ENCODE measurements at places on chromosomes 6 and 20.

GRCh38 chr6:170053966-170054661, 236.8 kb downstream of the DLL1 start:
- no peak for DNase-seq

DNA sequence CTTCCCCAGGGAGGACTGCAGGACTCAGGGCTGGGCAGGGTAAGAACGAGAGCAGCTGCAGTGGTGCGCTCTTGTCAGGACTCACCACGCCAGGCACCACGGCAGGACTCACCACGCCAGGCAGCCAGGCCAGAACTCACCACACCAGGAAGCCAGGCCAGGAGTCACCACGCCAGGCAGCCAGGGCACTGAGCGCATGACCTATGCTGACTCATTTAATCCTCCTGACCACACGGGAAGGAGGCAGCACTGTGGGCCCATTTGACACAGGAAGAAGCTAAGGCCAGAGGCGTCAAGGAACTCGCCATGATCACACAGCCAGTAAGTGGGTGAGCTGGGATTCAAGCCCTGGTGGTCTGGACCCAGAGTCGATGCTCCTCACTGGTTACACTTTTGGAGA, 189.3 kb downstream of the PREX1 start:
- no peak for DNase-seq

DNA sequence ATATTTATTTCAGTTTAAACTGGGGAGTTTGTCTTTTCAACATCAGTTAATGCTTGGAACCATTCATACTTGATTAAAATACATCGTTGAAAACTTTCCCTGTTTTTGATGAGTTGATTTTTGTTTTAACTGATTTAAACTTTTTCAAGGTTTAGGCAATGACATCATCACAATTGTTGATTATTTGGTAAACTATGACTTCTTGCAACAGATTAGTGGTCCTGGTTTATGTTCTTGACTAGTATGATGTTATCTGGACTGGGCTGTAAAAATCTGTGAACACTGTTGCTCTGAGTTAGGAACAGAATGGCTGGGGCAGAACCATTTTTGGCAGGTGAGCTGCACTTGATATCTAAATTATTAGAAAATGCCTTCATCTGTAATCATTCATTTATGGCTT, at the start of gene ZC2HC1B:
Gene ZC2HC1B (plus strand): TSS at position 241 of the 400 bp plus-strand sequence. CDS start 66 bp downstream, at position 307.
- no peak for DNase-seq

DNA sequence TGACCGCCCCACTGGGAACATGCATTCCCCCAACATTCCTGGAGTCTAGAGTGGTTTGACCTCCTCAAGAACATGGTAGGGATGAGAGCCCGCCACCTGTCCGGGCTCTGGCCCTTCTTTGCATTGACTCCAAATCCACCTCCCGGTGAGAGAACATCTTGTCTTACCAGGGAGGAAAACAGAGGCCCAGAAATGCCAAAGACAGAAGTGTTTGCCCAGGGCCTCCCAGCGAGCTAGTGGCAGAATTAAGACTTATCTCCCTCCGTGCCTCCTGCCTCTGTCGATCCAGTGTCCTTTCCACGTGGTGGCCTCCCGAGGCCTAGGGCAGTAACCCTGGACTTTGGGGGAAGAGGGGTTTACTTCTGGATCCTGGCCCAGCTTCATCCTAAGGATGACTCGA, 134.8 kb downstream of the JPH2 start:
- no peak for DNase-seq

DNA sequence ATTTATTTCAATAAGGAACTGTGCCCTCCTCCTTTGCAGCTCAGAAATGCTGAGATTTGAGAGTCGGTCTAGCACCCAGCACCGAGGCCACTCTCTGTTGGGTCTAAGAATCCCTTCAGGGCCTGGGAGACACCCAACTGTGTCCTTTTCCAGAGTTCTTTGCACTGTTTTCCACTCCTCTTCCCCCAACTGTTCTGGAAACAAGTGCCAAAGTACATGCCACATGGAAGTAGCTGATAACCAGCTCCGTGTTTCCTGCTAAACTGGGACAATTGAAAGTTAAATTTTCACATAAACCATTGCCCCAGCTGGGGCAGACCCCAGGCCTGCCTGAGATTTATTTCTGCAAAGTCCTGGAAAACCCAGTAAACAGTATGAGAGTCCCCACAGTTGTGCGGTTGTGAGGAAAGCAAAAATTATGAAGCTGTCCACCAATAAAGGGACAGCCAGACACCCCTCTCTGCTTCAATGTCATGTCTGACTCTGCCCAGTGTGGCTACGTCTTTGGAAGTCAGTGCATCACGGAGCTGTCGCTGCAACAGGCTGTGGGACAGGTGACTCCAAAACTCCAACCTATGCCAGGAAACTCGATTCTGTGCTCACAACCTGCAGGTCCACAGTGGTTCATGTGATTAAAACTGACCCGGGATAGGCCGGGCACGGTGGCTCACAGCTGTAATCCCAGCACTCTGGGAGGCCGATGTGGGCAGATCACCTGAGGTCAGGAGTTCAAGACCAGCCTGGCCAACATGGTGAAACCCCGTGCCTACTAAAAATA, 178.0 kb upstream of the AFDN start:
- no peak for DNase-seq

DNA sequence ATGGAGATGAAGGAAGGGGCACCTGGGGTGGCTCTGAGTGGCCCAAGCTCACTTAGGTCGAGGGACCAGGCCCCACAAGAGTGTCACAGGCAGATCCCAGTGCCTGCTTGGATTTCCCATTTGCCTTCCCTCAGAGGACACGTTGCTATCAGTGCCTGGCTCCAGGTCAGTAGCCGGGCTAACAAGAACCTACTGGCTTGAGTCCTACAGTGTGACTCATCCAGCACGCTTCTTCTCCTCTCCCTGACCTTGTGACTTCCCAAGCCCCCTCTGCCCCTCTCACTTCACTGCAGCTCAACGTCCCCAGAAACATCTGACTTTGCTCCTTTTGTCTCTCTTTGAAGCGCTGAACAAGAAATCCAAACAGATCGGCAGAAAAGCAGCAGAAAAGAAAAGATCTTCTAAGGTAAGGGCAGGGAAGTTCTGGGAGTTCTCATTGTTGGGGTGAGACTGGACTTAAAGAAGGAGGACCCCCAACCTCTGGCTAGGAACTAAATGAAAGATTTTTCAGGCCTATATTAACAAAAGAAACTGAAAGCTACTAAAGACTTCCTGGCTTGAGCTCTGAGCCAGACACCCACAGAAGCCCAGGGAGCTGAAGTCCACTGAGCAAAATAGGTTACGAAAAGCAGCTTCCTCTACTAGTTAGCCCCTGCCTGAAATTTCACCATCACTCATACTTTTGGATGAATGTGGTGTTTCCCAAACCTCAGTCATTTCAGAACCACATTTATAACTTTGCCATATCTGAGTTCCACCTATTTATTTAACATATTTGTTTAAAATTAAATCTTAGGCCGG, 21.5 kb downstream of the ASIP start:
- peak; percentile 48 for DNase-seq

- peak; percentile 63 for DNase-seq
These were observed 23.1 kb upstream of the DNAAF9 start for GRCh38 chr20:3430376-3431069.

DNA sequence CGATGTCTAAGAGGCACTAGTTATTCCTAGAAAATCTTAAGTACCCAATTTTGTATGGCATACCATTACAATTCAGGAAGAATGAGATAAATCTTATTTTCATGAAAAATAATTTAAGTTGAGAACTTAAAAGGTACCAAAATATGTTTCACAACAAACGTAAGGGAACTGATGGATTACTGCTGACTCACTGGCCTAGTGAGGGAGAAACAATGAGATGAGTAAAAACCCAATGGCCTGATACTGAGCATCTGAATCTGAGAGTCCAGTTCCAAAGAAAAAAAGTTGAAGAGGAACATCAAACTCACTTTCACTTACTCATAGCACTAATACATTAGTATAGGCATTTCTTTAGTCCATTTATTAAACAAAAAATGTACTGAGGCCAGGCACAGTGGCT, 56.0 kb downstream of the MDN1 start:
- DNase-seq = no peak

GRCh38 chr6:166556863-166557322, 29.6 kb downstream of the RAMACL start:
- no peak for DNase-seq

DNA sequence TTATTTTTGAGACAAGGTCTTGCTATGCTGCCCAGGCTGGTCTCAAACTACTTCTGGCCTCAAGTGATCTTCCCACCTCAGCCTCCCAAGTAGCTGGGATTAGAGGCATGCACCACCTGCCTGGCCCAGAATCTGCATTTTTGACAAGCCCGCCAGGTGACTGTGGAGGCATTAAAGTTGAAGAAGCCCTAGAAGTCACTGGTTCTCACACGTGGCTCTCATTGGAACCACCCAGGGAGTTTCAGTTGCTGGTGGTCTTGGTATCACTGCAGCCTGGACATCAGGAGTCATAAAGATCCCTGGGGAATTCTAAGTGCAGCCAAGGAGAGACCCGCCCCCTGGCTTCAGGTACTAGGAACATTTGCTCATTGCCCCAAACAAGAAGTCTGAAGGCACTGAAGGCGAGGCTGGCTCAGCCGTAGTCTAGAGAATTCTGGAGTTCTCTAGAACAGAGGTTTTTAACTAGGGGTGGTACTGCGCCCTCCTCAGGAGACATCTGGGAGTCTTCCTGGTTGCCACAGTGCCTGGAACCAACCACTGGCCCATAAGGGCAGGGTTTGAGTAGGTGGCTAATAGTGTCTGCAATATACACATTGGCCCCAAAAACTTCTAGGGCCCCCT, 182.8 kb downstream of the ZMYND8 start:
- DNase-seq = no peak

- DNase-seq = no peak
These were observed 55.5 kb downstream of the ARID1B start for GRCh38 chr6:156832669-156833068.

DNA sequence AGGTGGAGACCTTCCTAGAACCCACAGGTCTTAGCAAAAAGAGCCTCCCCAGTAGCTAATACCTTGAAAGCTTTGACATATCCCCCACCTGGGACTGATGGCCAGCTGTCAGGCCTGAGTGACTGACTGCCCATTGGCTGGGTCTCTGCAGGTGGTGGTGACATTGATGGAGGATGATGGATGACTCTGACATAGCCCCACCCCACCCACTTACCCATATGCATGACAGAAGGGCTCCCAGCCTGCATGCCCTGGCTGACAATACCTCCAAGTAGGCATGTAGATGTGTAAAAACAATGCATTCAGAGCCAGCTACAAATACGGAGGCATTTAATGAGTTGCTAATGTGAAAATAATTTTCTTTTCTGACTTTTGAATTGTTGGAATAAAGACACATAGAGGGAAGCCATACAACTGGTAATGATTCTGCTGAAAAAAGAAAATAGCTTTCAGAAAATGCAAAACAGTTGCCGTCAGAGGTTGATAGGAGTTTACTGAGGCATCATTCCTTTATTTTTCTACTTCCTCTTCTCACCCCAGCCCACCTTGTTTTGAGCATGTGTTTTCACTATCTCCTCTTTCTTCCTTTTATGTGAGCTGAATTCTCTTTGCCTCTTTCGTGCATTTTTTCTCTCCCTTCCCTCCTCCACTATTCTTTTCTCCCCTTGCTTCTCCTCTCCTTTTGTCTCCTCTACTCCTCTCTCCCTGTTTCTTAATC, 70.6 kb downstream of the OLIG3 start:
- DNase-seq = no peak

DNA sequence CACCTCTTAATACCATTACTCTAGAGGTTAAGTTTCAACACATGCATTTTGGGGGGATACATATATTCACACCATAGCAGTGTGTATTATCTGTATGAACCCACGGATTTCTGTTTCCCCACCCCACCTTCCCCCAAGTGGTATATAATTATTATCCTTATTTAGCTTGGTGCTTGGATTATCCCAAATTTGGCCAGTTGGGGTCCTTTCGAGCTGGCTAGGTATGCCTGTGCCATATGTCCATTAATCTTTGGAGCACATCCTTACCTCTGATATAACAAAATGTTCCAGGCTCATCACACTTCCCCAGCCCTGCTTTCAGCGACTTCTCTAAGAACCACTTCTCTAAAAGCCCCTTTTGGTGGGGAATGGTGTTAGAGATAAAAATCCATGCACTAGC, 118.7 kb upstream of the MLIP start:
- no peak for DNase-seq

DNA sequence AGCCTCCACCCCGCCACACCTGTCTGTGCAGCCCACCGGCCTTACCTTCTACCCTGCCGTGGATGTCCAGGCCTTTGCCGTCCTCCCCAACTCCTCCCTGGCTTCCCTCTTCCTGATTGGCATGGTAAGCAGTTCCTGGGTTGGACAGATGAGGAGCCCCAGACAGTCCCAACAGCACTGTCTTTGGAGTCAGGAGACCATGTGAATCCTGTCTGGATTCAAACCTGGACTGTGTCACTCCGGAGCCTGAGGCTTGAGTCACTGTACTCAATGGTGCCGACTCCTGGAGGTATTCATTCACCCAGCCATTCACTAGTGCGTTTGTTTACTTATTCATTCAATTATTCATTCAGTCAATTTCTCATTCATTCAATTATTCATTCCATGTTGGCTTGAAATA, 20.0 kb upstream of the LBP start:
- no peak for DNase-seq

- DNase-seq = no peak
These were observed 37.4 kb upstream of the SLC9A8 start for GRCh38 chr20:49775229-49775693.

- DNase-seq = no peak
These were observed 73.7 kb downstream of the TPD52L1 start for GRCh38 chr6:125227244-125227643.

GRCh38 chr6:75167851-75168250, 38.0 kb downstream of the COL12A1 start:
- no peak for DNase-seq

DNA sequence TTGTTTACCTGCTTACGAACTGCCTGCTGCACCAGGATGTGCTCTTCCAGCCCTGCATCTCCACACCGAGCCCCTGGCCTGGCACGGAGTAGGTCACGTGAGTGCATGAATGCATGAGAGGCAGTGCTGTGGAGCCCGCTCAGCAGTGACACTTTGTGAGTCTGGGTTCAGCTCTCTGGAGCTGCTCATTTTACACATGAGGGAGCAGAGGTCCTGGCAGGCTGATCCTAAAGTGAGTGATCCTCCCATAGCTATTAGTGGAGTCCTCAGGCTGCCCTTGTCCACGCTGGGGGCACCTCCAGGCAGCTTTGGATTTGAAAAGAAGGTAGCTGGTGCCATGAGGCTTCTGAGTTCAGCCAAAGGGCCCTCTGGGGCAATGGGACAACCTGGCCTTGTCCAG, 64.2 kb downstream of the EDN3 start:
- no peak for DNase-seq

- no peak for DNase-seq
These were observed 70.1 kb upstream of the RPS6KA2 start for GRCh38 chr6:166697113-166697512.

- no peak for DNase-seq
These were observed 24.7 kb downstream of the ETV7 start for GRCh38 chr6:36362551-36363370.

DNA sequence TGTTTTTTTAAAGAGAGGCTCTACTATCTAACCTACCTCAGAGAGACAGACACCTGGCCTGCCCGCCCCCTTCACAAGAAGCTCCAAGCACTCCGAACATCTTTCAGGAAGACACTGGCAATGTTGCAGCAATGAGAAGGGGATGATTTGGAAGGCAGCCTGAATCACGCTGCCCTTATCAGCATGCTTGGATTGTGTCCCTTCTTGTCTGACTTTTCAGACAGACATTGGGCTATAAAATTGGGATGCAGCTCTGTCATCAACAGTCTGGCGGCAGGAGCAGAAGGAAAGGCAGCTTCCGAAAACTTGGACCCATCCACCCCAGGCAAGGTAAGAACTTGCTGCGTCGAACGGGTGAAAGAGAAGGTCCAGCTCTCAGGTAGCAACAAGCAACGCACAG, 56.0 kb downstream of the CDK5RAP1 start:
- no peak for DNase-seq

GRCh38 chr20:47258745-47259695, 97.5 kb downstream of the ZMYND8 start:
- DNase-seq = peak; percentile 67

Data from GM20000 (cell line).